Osteoblast (primary cell): ENCODE measurements at places on chromosomes 4 and X. TPM values are rescaled to one million over a fixed set of nuclear protein-coding genes. Genes with fewer than 3 reads are reported as not detected.

- peaks cover 35% of the 10 kb centered on the region for H3K4me1 ChIP-seq
- H3K36me3 ChIP-seq = no peaks in the 10 kb centered on the region
Observed at GRCh38 chr4:142091085-142091513, 454.7 kb downstream of the IL15 start.

DNA sequence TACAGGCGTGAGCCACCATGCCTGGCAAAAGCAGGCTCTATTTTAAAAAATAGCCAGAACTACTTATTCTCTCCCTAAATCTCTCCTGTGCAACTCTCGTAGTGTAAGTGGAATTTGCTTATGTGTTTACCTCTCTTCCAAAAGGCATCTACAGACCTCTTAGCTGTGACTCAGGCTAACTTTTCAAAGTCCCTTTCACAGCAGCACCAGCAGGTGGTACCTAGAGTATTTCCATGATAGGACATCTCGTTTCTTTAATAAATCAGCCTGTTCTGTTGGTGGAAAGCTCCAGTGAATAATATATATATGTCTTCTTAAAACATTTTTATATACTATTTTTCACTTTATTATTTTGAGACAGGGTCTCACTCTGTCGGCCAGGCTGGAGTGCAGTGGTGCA is 89.0 kb downstream of the NSUN7 start:
- H3K27me3 ChIP-seq = no peaks in the 10 kb centered on the region
- H3K4me3 ChIP-seq = no peak overlapping the region
- no peak for DNase-seq
- H3K36me3 ChIP-seq = peaks cover under 1% of the 10 kb centered on the region
- peaks cover 6% of the 10 kb centered on the region for H3K4me1 ChIP-seq
- no peak overlapping the region for H3K27ac ChIP-seq

The GPC3 gene
- not detected in 2 replicates for total RNA-seq

- H3K27ac ChIP-seq = no peak overlapping the region
- H3K4me1 ChIP-seq = no peaks in the 10 kb centered on the region
- H3K4me3 ChIP-seq = no peak overlapping the region
- no peak for DNase-seq
- H3K36me3 ChIP-seq = no peaks in the 10 kb centered on the region
Observed at GRCh38 chr4:7398788-7399439, 35.8 kb downstream of the PSAPL1 start.

- DNase-seq = peak; percentile 36
- H3K27me3 ChIP-seq = no peaks in the 10 kb centered on the region
- peaks cover 7% of the 10 kb centered on the region for H3K4me1 ChIP-seq
Observed at GRCh38 chr4:15740764-15741404, 37.2 kb upstream of the CD38 start.

The PDGFRA gene
- total RNA-seq = 316 and 373 TPM in 2 replicates

The MAGEA2B gene
- total RNA-seq = not detected in 2 replicates

DNA sequence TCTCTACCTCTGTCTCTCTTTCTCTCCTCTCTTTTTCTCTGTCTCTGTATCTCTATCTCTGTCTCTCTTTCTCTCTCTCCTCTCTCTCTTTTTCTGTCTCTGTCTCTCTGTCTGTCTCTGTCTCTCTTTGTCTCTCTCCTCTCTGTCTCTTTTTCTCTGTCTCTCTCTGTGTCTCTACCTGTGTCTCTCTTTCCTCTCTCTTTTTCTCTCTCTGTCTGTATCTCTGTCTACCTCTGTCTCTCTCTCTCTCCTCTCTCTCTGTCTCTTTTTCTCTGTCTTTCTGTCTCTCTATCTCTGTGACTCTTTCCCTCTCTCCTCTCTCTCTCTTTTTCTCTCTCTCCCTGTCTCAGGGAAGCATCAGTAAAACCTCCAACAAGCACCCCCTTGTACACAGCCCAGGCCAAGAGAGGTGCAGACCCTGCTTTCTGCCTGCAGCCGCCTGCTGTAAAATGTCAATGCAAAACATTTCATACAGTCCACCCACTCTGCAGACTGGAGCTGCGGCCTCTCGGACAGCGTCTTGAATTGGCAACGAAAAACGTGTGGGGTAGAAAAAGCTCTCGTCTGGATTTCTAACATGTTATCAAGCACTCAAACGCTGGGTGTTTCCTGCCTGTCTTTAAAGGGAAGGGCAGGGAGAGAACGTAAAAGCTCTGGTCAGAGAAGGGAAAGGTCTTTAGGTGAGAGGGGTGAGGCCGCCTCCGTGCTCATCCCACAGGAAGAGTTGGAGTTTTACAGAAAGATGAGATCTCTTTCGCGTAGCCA is 3.7 kb upstream of the SHOX start:
- peak; percentile 80 for DNase-seq
- H3K27ac ChIP-seq = no peak overlapping the region
- H3K4me1 ChIP-seq = no peaks in the 10 kb centered on the region
- H3K27me3 ChIP-seq = peaks cover 16% of the 10 kb centered on the region
- no peaks in the 10 kb centered on the region for H3K36me3 ChIP-seq
- peak overlapping the region; percentile 43 for H3K4me3 ChIP-seq

GRCh38 chr4:97123573-97123972 is 1019.7 kb downstream of the STPG2 start:
- no peak for DNase-seq
- no peak overlapping the region for H3K4me3 ChIP-seq
- no peak overlapping the region for H3K27ac ChIP-seq
- H3K27me3 ChIP-seq = no peaks in the 10 kb centered on the region

DNA sequence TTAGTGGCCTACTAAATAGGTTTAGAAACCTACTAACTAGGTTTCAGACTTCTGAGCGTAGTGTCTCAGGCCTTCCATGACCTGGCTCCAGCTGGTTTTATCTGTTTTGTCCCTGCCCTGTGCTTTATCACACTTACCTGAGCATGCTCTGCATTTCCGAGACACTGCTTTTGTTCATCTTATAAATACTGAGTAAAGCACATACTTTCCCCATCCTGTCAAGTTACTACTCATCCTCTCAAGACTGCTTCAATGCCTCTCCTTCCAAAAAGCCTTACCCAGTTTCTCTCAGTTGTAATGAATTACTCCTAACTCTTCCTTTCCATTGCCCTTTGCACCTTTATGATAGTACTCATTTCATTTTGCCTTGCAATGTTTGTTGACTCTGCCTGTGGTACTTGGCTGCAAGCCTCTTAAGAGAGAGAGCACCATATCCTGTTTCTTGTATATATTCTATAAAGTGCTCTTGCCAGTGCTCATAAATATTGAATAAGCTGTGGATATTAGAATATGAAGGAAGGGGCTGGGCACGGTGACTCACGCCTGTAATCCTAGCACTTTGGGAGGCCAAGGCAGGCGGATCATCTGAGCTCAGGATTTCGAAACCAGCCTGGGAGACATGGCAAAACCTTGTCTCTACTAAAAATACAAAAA is 34.4 kb downstream of the SLAIN2 start:
- H3K27ac ChIP-seq = peak overlapping the region; percentile 58
- H3K27me3 ChIP-seq = no peaks in the 10 kb centered on the region
- DNase-seq = no peak
- H3K4me3 ChIP-seq = no peak overlapping the region

The ZNF141 gene
- 15.2 and 20.6 TPM in 2 replicates for total RNA-seq

The MGAT4D gene
- not detected in 2 replicates for total RNA-seq

DNA sequence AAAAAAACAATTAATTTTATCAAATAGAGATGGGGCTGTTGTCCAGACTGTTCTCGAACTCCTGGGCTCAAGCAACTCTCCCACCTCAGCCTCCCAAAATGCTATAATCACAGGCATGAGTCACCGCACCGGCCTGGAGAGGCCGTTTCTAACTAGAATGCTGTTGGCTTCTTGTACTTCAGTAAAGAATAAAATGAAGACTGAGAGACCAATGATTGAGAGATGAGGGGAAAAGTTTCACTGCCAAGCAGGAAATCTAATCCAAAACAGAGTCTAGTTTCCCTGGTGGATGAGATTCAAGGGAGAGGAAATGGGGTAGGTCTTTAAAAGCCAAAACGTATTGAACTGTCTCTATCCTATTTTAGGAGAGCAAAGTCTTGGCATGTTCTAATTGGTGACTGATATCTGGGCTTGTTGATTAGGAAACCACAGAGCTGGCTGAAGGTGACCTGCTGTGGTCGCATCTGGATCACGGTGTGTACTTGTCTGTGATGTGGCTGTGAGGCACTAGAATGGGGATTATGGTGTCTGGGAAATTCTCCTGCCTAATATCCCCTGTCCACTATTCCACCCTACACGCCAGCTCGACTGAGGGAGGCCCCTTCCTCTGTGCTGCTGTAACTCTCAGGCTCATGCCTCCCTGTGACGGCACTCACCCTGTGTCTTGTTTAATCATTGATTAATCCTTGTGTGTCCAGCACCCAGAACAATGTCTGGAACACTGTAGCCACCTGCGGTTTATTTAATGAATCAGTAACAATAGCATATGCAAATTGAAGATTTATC is 15.0 kb upstream of the TRIM2 start:
- no peak overlapping the region for H3K4me3 ChIP-seq
- no peaks in the 10 kb centered on the region for H3K36me3 ChIP-seq
- no peak for DNase-seq
- H3K4me1 ChIP-seq = no peaks in the 10 kb centered on the region

The PABPC4L gene
- total RNA-seq = 1.1 and 2.7 TPM in 2 replicates

The SLC30A9 gene
- 58.3 and 58.6 TPM in 2 replicates for total RNA-seq

GRCh38 chrX:40078489-40079227 is 19.1 kb downstream of the BCOR start:
- peaks cover 4% of the 10 kb centered on the region for H3K4me1 ChIP-seq
- H3K36me3 ChIP-seq = peaks cover 13% of the 10 kb centered on the region
- H3K27me3 ChIP-seq = peaks cover 10% of the 10 kb centered on the region
- DNase-seq = peak; percentile 58

GRCh38 chr4:172369471-172369959 is 556.3 kb downstream of the GALNTL6 start:
- H3K27me3 ChIP-seq = no peaks in the 10 kb centered on the region
- no peaks in the 10 kb centered on the region for H3K36me3 ChIP-seq
- H3K4me3 ChIP-seq = no peak overlapping the region
- no peaks in the 10 kb centered on the region for H3K4me1 ChIP-seq
- no peak overlapping the region for H3K27ac ChIP-seq

DNA sequence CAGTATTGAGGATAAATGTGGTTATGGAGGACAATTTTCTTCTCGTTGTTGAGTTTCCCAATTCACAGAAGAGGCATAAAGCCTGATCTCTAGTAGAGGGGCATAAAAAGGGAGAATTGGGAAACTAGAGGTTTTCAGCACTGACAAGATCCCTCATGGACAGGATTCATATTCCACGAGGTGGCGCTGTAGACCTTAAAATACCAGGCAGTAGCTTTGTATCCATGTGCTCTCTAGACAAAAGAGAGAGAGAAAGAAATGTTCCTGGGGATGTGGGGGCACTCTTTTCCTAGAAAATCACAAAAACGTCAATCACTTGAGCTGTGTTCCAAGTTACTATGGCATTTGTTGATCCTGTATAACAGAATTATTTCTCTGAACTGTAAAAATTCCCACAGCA is 128.3 kb downstream of the MAGEE1 start:
- no peaks in the 10 kb centered on the region for H3K36me3 ChIP-seq
- no peaks in the 10 kb centered on the region for H3K27me3 ChIP-seq
- no peaks in the 10 kb centered on the region for H3K4me1 ChIP-seq

DNA sequence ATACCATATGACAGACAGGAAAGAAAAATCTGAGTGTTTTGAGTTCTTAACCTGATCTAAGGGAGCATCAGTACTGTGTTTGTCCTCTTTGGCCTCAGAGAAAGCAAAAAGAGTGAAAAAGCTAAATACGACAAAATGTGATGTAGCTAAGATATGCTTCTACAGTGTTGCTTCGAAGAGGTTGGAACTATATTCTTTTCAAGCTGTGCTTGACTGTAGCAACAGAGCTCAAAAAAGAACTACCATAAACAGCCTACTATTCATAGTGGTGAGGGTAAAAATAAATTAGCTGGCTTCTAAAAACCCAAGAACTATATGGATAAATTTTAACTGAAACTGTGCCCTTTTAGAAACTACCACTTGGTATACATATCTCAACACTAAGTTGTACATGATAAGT is 881.8 kb upstream of the PCDH10 start:
- no peaks in the 10 kb centered on the region for H3K4me1 ChIP-seq
- H3K4me3 ChIP-seq = no peak overlapping the region
- H3K27me3 ChIP-seq = no peaks in the 10 kb centered on the region
- no peak overlapping the region for H3K27ac ChIP-seq
- DNase-seq = no peak

DNA sequence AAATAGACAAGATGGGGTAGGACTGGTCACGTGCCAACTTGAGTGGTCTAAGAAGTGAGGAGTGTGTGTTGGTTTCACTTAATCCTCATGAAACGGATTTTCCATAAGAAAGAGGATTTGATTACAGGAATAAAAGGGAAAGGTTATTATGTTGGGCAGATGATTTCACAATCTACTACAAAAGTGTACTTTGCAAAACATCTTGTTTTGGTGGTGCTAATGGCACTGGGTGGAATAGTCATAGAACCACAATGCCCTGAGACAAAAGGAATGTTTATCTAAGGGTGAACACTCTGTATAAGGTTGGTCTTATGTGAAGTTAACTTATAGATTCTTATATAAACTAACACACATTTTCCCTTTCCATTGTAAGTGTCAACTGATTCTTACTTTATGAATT is 45.6 kb downstream of the GLUD2 start:
- H3K27ac ChIP-seq = no peak overlapping the region
- no peaks in the 10 kb centered on the region for H3K4me1 ChIP-seq
- no peaks in the 10 kb centered on the region for H3K36me3 ChIP-seq
- no peak for DNase-seq
- no peaks in the 10 kb centered on the region for H3K27me3 ChIP-seq

The PASD1 gene
- total RNA-seq = not detected in 2 replicates

The RPL9 gene
- 1,561 and 1,800 TPM in 2 replicates for total RNA-seq

- H3K36me3 ChIP-seq = peaks cover 27% of the 10 kb centered on the region
- H3K27me3 ChIP-seq = no peaks in the 10 kb centered on the region
Observed at GRCh38 chrX:153947009-153947769, 2.7 kb upstream of the RENBP start.

DNA sequence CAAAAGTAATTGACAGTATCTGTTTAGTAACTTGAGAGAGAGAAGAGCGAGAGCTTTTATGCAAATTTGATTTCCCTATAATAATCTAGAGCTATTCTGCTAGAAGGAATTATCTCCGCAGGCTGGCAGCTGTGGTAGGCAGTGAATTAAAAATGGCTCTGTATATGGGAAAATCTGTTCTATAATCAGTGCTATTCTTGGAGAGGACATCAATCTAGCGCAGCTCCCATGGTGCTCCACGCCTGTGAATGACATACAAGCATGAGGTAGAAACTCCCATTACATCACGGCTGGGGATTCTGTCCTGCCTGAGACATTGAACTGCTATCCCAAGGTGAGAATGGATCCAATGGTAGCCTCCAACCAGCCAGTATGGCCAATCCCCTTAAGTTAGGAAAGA is 179.0 kb downstream of the DHX15 start:
- no peak for DNase-seq
- H3K27me3 ChIP-seq = no peaks in the 10 kb centered on the region
- no peaks in the 10 kb centered on the region for H3K4me1 ChIP-seq

DNA sequence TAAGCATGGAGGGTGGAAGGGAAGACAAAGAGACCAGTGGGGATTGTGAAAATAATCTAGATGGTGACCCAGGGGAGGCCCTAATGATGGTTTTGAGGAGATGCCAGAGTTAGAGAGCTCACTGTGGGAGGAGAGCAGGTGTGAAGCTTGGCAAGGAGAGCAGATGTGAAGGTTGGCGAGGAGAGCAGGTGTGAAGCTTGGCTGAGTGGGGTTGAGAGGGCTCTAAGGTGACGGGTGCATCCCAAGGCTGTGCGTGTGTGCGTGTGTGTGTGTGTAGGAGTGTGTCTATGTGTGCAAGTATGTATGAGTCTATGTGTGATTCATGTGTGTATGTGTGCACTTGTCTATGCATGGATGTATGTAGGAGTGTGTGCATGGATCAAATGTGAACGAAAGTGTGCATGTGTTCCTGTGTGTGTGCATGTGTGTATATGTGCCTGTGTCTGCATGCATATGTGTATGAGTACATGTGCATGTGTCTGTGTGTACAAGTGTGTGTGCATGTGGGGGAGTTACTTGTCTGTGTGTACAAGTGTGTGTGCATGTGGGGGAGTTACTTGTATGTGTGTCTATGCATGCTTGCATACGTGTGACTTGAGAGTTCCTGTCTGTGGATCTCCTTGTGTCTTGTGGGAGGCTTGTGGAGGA is 72.0 kb downstream of the EVC start:
- DNase-seq = no peak
- no peak overlapping the region for H3K27ac ChIP-seq
- peaks cover 39% of the 10 kb centered on the region for H3K36me3 ChIP-seq

The EDA gene
- total RNA-seq = under 0.01 and 0.59 TPM in 2 replicates
